ENCODE measurements at places on chromosomes 5 and 9.

DNA sequence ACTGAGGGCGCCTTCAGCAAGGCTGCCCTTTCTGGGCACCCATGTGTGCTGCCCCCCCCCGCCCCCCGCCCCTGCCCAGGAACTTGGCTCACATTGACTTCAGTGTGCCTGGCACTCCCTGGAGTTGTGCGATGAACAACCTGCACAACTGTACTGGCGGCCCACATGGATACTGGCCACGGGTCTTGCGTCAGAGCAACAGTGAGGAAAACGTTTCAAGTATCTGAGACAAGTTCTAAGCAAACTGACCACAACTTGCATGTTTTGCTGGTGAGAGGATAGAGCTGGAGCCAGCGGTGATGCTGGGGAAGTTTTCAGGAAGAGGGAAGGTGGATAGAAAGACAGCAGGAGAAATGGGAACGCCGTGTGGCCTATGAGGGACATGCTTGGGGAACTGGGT lies 45.4 kb downstream of the HABP4 start:
- no peak for DNase-seq

DNA sequence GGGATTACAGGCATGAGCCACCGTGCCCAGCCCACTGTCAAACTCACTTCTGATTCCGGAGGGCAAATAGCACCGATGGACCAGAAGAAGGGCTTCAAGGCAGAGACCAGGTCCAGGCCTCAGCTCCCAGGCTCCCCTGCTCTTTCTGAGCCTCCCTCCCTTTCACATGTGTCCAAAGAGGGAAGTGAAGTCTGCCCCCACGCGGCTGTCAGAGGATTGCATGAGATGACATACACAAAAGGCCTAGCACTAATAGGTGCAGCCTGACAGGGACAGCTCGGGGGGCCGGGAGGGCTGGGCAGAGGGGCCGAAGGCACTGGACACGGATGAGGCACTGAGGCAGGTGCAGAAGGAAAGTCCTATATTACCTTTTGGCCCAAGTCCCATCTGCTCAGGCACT lies 16.1 kb downstream of the FBP1 start:
- DNase-seq, result no peak

GRCh38 chr9:93013856-93014582 lies 44.5 kb upstream of the SUSD3 start:
- no peak for DNase-seq

GRCh38 chr9:107044872-107045271 lies 181.9 kb downstream of the ZNF462 start:
- DNase-seq, result no peak

DNA sequence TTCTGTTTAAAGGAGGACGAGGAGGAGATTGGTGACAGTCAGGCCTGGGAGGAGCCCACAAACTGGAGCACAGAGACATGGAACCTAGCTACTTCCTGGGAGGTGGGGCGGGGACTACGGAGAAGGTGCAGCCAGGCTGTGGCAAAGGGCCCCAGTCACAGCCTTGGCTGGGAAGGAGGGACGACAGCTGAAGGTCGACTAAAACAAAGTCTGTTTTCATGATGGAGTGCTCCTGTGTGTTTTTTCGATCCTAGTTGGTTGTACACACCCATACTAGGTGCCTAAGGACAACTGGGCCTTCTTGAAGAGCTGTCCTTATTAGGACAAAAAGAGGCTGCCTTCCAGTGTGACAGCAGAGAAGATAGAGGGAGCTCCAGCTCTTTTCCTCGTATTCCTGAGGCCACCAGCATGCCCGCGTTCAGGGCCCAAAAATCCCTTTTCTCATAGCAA lies 2.9 kb downstream of the CCDC107 start:
- no peak for DNase-seq

- DNase-seq, result no peak
These were observed 16.1 kb upstream of the ARHGAP26 start for GRCh38 chr5:142754031-142754430.

GRCh38 chr5:107517185-107518033 lies 153.3 kb downstream of the EFNA5 start:
- no peak for DNase-seq

GRCh38 chr9:109418827-109419226 lies 79.3 kb downstream of the PTPN3 start:
- DNase-seq, result peak; percentile 19

- DNase-seq, result no peak
These were observed 4.4 kb upstream of the TOR4A start for GRCh38 chr9:137273095-137273490.

DNA sequence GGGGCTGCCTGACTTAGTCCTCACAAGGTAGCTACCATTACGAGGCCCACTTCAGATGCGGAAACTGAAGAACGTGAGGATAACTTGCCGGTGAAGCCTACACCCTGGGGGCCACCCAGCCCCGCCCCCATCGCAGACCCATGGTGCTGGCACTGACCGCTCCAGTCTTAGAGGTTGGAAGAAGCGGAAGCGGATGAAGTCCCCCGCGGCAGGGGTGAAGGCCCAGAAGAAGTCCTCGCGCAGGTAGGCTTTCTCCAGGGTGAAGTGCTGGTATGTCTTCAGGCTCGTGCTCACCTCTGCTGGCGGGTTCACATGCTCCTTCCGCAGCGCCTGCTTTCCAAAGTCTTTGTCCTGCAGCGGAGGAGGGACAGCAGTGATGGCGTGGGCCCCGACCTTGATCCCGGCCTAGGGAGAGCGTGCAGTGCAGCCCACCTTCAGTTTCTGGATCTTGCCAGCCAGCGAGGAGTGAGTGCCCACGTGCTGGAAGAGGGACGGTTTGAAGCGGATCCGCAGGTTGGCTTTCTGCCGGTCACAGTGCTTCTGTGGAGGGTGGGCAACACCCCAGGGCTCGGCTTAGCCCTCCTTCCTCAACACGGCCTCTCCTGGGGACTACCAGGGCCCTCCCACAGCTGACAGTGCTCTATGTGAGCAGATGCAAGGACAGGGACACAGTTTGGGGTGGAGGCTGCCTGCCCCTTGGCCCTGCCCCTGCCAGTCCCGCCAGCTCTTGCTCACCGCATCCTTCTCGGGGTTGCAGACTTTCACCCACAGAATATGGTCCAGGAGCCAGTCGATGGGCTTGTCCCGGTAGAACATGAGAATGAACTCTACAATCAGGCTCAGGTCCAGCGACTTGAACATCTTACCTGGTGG lies 5.2 kb downstream of the LTC4S start:
- DNase-seq, result no peak

DNA sequence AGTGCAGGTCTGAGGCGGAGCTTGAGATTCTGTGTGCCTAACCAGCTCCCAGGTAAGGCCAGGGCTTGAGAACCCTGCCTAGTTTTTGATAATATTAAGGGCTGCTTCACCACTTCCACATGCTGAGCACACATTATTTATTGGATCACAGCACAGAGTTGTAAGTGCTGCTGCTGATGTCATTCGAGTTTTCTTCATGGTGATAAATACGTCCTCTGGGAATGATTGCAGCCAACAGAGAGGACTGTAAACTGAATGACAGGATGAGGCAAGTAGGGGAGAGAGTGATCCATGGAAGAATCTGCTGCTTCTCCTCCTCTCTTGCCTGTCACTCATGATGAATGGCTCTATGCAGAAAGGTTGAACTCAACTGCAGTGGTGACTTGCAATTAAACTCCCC lies 77.9 kb upstream of the VPS13A start:
- DNase-seq, result no peak
